ENCODE measurements at places on chromosomes 1 and 21.

DNA sequence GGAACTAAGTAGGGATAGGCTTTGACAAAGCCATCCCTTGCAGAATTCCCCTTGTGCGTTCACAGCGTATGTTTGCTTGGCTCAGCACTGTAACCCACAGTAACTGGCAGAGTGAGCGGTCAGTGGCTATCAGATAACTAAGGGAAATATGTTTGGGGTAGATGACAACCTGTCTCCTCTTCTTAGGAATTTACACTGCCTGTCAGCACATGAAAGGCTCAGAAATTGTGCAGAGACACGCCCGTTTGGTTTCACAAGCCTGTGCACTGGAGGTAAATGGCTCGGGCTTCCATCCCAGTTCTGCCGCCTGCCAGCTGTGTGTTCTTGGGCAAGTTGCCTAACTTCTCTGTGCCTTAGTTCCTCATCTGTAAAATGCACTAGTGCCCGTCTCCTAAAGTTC lies 101.2 kb downstream of the PRDM2 start:
- no peak for DNase-seq

GRCh38 chr1:4047666-4048065 lies 147.6 kb upstream of the C1orf174 start:
- no peak for DNase-seq

DNA sequence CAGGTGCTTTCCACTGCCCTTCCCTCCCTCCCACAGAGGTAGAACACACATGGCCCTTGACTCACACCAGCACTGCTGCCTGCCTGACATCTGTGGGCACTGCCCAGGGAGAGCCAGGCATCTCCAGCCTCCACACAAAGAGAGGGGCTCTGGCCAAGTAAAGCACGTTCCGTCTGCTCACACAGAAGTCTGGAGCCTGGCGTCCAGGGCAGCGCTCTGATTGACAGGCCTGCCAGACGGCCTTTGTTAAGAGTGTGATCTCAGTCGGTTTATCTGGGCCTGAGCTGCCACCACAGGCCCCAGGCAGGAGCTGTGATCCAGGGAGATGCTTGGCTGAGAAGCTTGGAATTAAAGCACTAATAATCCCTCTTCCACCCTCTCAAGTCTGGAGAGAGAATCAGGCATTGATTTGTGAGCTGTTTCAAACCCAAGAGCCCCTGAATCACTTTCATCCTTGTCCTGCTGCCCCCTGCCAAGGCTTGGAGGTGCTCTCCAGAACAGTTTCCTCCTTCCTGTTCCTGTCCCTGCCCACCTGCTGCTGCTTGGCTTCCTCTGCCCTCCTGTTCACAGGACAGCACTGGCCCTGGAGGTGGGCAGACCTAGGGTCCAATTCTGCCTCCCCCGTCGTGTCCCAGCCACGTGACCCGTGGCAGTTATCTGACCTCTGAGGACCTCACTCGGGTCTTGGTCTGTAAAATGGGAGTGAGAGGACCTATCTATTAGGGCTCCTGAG lies 3.7 kb downstream of the DMRTB1 start:
- DNase-seq: no peak

GRCh38 chr1:207862241-207862787 lies 48.6 kb downstream of the CD34 start:
- no peak for DNase-seq

DNA sequence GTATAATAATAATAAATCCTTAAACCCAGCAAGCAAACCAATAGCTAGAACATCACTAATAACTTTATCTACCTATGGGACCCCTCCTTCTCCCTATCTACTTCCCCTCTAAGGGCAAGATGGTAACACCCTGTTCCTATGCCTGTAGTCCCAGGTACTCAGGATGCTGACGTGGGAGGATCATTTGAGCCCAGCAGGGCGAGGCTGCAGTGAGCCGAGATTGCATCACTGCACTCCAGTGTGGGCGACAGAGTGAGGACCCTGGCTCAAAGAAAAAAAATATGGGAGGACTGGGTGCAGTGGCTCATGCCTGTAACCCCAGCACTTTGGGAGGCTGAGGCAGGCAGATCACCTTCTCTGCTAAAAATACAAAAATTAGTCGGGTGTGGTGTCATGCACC lies 143.1 kb upstream of the SLC45A1 start:
- no peak for DNase-seq

GRCh38 chr1:9561429-9561828 lies 22.2 kb downstream of the SLC25A33 start:
- DNase-seq: no peak

GRCh38 chr1:246245541-246245940 lies 261.5 kb downstream of the SMYD3 start:
- no peak for DNase-seq

DNA sequence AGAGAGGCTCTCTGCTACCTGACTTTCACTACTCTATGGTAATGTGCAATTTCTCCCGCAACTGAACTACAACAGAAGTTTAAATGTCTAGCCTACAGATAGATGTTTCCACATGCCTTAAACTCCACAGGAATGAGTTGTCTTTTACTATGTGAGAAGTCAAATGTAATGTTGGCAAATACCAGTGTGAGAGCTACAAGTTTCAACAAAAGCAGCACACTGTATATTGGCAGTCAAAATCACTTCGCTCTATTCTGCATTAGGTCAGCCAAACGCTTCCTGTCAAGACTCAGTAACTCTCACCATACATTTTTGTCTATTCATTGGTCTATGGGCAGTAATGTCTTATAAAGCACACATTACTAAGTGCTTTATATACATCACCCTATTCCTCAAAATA lies 41.9 kb downstream of the LUZP1 start:
- DNase-seq: no peak

GRCh38 chr1:106360252-106360651 lies 696.2 kb upstream of the PRMT6 start:
- no peak for DNase-seq

DNA sequence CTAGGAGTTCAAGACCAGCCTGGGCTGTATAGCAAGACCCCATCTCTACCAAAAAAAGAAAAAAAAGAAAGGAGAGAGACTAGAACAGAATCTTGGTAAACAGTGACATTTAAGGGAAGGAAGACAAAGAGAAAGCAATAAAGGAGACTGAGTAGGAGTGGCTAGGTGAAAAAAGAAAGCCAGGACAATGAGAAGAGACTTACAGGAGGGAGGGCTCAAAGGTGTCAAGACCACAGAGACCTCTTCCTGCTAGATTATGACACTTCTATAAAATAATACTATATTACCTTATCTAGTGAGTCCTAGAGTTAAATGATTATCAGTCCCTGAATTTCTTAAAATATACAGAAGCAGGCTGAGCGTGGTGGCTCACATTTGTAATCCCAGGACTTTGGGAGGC lies 10.1 kb upstream of the EPRS1 start:
- DNase-seq: no peak

- no peak for DNase-seq
Observed at GRCh38 chr1:173267453-173267945, 60.4 kb upstream of the TNFSF4 start.

GRCh38 chr1:180261030-180261429 lies 31.0 kb downstream of the LHX4 start:
- no peak for DNase-seq

DNA sequence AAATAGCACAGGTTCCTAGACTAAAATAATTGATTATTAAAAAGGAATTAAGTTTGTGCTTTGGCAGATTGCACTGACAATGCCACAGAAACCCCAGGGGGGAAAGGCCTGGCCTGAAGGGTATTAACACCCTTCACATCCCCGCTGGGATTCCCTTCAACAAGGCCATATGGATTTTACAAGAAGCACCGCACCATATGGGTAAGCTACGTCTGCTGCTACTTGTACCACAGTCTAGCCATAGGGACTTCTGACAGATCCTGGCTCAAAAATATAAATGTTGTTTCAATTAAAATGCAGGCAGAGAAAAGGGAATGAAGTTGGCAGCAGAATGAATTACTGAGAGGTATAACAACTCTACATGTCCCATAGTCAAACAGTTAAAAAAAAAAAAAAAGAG lies 101.0 kb downstream of the DENND1B start:
- DNase-seq: no peak

DNA sequence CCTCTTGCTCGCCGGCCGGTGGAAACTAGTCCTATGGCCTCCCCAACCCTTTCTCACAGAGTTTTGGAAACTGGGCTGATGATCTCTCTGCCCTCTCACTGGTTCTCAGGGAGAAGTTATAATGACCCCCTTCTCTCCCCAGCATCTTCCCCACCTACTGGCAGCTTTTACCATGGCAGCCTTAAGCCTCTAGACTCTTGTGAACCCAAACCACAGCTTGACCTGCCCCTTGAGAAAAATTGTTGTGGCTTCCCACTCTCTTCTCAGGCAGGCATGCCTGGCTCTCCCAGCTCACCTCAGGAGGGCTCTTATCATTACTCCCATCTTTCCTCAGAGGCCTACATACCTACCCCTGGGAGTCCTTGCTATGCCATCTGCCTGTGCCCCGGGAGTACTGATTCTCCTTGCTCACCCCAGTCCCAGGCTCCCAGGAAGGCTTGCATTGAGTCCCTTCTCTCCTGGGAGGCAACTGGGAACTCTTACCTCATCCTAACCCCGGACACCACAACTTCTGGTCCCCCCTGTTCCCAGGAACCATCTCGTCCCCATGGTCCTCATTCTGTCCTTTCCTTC lies 1.6 kb downstream of the NSUN4 start:
- no peak for DNase-seq

DNA sequence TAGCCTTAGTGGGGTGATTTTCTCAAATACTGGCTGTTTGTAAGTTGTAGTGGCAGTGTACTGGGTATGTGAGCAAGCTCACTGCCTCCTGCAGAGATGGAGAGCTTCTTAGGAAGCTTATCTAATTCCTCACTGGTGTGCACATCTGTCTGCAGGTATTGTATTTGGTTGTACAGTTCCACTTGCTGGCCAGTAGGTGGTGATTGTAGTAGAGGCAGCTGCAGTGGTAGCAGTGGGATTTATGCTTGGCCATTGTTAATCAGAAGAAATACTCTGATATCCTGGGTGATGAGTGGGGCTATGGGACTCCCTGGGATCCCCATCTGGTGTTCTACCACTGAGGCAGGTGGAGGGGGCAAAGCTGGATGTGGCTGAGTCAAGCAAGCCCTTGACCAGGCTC lies 276.1 kb upstream of the SPAG17 start:
- DNase-seq: no peak

DNA sequence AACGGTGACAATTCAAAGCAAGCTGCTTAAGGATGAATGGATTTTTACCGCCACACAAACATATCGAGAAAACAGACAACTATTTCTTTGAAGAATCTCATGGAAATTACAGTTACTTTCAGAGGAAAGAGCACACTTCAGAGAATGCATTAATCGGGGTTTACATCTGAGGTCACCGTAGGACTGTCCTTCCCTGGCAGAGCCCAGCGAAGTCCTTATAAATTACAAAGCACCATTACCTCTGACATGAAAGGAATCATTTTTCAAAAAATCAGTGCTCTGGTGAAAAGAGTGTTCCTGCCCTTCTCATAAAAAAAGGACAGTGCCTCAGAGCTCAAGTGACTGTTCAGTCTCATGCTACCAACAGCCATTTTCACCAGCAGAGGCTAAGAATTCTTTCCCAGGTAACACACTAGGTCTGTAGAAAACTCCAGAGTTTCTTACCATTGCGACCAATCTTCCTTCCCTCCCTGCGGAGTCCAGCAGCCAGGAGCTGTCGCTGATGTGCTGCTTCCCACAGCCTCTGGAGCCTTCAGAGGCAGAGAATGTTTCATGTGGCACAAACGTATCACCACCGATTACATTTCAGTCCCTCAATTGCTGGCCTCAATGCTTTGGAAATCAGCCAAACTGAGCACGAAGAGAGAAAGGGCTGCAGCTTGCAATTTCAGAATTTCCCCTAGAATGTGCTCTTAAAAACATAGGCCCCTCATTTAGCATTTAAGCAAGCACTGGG lies 75.4 kb downstream of the PLD5 start:
- no peak for DNase-seq

DNA sequence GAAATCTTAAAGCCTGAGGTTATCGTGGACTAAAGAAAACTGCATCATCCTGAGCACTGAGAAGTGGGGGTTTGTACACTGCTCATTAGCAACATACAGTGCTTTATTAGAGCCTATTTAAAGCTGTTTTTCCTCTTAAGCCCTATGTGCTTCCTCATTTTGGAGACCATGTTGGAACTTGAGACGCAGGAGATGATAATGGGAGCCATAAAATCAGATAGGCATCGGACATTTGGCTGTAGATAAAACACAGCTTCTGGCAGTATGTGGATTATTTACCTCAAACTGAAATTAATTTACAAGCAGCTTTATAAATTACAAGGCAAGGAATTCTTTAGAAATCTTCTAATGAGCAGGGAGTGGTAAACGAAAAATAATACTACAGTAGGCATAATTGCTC lies 147.7 kb upstream of the IVNS1ABP start:
- no peak for DNase-seq

DNA sequence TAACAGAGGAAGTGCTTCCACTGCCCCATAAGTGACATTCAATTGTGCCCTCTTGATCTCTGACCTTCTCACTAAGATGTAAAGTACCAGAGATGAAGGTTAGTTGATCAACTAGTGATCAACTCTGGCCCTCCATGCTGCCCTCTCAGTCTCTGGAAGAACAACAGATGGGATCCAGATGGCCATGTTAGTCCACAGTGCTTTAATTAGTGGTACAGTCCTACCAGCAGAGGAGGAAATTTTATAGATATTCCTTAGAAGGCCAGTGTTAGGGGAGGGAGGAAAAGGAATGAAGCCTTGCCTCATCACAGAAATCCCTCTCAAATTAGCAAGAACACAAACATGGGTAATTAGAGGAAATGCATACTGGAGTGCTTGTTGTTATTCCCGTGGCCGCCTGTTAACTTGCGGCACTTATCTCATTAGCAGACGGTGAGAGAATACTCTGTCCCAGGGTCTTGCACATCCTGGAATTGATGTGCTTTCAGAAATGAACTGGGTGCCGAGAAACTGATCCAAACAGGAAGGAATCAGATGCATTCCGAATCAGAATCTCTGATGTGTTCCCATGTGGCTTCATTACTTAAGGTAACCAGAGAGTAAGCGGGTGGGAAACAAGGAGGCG lies 91.1 kb upstream of the RGS4 start:
- DNase-seq: no peak

- no peak for DNase-seq
Observed at GRCh38 chr1:29117381-29117780, 6.3 kb downstream of the TMEM200B start.

DNA sequence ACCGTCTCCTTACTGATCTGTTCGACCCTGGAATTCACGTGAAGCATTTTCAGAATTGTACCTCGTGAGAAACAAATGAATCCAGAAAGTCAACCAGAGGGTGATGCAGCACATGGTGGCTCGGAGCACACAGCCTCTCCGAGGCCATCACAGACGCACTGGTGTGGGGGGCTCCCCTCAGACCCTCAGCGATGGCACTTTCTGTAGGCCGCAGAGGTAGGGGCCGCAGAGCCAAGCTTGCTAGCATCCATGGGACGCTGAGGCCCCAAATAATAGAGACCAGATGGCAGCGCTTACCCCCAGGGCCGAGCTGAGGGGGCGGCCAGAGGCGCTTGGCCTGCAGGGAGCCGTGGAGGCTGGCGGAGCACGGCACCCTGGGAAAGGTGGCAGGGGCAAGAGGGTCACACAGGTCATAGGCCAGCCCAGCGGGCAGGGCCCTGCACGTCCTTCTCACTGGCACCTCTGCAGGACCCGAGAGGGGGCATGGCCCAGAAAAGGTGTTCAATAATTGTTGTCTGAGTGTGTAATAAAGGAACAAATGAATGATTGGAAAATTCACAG lies 28.1 kb upstream of the COL6A2 start:
- no peak for DNase-seq
